Activated CD8-positive, alpha-beta memory T cell treated with anti-CD3 and anti-CD28 coated beads for 1 hour (primary cell): ENCODE measurements at places on chromosomes 6 and 20.

DNA sequence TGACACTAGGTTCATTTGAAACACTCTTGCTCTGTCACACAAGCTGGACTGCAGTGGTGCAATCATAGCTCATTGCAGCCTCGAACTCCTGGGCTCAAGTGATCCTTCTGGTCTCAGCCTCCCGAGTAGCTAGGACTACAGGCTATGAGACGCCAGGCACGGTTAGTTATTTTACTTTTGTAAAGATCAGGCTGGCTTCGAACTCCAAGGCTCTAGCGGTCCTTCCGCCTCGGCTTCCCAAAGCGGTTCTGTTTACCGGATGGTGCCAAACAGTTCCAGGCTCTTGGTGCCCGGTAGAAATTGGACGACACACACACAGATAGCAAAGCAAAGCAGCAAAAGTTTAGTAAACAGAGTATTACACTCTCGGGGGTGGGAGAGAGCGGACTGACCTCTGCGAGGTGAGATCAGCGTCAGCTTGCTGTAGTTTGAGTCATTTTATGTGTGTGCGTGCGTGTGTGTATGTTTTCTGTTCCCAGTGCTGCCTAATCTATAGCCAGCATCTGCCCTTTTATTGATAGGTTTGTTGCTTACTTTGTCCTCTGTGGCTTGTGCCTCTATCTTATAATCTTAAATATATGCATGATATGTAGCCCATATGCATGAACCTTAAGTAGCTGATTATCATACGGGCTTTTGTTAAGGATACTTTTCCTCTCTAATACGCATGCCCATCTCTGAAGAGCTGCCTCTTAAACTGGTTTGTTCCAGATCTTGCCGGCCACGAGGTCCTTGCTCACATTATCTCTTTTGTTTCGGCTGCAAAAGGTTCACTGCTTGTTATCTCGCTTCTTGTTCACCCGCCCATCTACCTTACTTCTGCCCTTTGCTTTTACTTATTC, 75.2 kb downstream of the OR2B2 start:
- DNase-seq, result no peak

DNA sequence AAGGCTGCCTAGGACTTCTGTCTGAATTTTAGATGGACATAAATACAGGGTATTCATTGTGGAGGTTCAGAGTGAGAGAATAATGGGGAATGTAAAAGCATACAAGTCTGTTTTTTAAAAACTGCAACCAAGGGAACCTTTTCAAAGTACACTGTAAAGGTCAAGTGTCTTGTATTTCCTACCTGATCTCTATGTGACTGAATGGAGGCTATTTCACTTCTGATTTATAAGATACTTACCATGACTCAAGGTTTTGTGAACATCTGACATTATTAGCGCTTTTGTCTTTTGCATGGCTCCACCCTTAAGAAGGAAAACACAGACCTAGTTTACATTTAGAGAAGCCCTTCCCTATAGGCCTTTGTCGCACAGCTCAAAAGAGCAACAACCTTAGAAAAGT, 126.5 kb downstream of the ZFAND3 start:
- DNase-seq, result no peak

DNA sequence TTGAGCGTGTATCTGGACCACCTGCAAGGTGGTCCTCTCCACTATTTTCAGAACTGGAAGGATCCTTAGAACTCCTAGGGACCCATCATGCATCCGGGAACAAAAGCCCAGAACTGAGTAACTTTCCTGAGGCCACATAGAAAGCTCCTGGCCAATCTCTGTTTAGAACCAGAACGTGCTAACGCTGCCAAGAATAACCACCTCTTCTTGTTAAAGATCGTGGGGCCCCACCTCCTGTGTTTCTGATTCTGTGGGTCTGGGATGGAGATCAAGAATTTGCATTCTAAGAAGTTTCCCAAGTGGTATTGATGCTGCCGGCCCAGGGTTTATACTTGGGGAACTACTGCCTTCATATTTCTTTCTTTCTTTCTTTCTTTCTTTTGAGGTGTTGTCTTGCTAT, 13.3 kb downstream of the CD40 start:
- DNase-seq, result no peak

- no peak for DNase-seq
These were observed 14.3 kb downstream of the STX7 start for GRCh38 chr6:132498638-132499037.

DNA sequence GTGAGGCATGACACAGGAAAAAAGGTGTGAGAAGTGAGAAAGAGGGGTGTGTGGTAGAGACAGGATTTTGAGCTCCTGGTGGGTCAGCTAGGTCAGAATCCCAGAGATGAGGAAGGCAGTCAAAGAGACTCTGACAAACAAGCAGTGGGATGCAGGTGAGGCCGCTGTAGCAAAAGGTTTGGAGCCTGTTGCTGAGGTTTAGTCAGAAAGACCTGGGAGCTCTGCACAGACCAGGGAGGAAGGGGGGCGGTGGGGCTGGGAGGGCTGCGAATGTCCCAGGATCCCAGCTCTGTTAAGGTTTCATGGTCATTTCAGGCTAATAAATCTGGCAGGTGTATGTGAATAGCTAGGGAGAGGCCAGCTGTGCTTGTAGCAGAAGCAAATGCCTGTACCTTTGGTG, 373.9 kb upstream of the SYNCRIP start:
- DNase-seq, result no peak

DNA sequence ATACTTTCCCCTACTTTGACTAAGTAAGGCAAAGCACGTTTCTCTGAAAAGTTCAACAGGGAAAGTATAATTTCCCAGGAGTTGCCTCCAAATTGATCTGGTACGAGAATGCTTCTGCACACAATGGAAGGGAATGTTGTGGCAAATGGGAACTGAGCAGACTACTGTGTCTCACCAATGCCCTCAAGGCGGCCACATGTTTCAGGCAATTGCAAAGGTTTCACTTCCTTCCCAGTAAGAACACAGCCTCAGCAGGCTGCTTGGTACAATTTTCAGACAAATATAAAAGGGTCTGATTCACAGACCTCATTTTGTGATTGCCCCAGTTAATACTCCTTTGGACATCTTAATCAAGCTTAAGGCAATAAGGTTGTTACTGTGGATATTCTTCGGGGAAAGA, 71.2 kb downstream of the KIAA0319 start:
- DNase-seq, result no peak

DNA sequence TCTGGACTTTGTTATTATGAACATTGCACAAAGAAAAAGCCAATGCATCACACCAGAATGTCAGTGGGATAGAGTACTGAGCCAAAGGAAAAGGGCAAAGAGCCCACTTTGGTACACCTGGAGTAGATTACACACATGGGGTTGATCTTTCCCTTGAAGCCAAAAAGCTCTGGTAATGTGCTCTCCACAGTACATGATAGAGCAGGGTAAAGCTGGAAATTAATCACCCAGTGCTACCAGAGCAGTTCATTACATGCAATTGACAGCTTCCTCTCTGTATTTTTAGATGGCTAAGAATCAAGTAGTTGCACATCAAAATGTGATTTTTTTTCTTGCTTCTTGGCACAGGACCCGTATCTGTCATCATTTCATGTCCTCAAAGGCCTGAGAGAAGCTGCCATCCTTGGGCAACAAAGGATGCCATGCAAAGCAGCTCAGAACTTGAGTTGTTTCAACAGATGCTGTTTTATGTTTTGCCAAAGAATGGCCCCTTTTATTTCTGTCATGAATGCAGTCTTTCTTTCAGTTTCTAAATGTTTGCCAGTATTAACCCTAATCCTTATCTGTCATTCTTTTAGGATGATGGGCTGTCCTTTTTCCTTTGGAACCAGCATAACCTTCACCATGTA, 88.1 kb downstream of the HDGFL1 start:
- no peak for DNase-seq

GRCh38 chr6:25490018-25490801, 161.8 kb upstream of the SCGN start:
- peak; percentile 31 for DNase-seq

DNA sequence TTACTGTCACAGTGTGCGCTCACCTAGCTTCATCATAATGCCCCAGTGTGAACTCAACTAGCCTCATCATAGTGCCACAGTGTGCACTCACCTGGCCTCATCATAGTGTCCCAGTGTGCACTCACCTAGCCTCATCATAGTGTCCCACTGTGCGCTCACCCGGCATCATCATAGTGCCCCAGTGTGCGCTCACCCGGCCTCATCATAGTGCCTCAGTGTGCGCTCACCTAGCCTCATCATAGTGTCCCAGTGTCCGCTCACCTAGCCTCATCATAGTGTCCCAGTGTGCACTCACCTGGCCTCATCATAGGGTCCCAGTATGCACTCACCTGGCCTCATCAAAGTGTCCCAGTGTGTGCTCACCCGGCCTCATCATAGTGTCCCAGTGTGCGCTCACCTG, 10.6 kb downstream of the TMEM242 start:
- DNase-seq, result no peak

GRCh38 chr6:129902681-129903080, 41.6 kb upstream of the TMEM244 start:
- DNase-seq, result no peak

GRCh38 chr6:111503660-111504059, 20.6 kb upstream of the REV3L start:
- DNase-seq, result no peak

DNA sequence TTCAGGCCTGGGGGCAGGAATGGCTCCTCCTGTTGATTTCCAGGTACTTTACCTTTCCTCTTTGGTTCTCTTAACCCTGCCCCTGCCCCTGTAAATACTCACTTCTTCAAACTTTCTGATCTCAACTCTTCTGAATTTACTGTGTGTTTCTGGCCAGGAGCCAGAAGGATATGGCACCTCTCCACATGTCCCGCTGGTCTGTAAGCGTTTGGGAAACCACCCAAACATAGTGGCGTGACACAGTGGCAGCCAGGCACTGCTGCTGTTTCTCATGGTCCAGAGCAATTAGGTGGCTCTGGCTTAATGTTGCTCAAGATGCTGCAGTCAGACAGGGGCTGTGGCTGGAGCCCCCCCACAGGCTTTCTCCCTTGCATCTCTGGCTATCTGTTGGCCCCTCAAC, 374.5 kb downstream of the RNGTT start:
- no peak for DNase-seq

GRCh38 chr6:56524891-56525703, 117.6 kb downstream of the DST start:
- DNase-seq, result no peak

- DNase-seq, result no peak
These were observed 39.6 kb upstream of the NOX3 start for GRCh38 chr6:155495011-155495768.

- DNase-seq, result no peak
These were observed 223.1 kb downstream of the BCAS1 start for GRCh38 chr20:53847139-53847836.

GRCh38 chr6:116568821-116569755, 2.2 kb upstream of the RWDD1 start:
- DNase-seq, result no peak

GRCh38 chr6:86331265-86331840, 606.0 kb upstream of the HTR1E start:
- DNase-seq, result no peak

DNA sequence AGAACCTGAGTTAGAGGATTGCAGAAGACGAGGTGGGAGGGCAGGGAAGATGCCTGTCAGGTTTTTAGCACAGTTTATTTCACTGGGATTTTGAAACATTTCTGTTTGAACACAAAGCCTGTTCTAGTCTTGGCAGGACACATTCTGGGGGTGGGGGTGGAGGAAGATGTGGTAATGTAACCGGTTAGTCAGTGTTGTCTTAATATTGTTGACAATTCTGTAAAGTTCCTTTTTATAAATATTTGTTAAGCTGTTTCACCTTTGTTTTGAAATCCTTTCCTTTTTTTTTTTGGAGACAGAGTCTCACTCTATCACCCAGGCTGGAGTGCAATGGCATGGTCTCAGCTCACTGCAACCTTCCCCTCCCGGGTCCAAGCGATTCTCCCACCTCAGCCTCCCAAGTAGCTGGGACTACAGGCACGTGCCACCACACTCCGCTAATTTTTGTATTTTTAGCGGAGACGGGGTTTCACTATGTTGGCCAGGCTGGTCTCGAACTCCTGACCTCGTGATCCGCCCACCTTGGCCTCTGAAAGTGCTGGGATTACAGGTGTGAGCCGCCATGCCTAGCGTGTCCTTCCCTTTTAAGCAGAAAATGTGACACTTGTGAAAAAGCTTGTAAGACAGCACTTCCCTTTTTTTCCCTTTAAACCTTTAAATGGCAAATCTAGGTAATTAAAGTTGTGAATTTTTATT, 20.2 kb downstream of the SLC9A8 start:
- DNase-seq, result no peak

DNA sequence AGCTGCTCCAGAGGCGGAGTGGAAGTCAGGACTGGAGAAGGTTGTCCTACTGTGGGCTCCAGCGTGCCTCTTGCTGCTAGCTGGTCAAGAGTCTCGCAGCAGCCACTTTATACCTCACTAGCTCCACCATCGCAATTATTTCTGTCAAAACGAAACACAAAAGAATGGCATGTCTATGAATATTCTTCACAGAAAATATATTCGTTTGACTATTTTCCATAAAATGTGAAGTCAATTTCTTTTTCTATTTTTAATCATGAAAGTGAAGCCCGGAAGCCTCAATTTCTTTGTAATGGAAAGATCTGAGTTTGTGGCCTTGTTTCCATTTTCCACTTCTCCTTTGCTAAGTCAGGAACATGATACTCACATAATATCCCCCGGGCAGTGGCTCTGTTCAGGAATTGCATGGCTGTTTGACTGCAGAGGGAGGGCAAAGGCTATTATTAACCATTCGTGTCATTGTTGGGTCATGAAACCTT, 51.7 kb downstream of the DTD1 start:
- no peak for DNase-seq

- DNase-seq, result no peak
These were observed 2.5 kb downstream of the ZSCAN26 start for GRCh38 chr6:28269492-28269891.

GRCh38 chr20:4434681-4435080, 287.0 kb upstream of the PRND start:
- no peak for DNase-seq

DNA sequence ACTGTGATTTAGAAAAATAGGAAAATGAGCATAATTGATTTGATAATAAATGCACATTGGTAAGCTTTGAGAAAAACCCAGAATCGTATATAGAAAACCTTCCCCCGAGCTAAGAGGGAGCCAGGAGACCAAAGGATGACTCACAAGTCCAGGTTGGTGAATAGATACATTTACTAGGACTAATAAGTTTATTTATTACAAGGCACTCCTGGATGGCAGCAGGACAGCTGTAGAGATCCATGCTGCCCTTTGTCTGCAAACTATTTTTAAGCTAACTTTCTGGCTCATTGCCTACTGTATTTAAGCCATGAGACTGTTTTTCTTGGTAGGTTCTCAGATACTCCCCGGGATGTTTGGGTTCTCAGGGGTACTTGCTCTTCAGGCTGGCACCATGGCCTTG, 13.4 kb downstream of the CASP8AP2 start:
- DNase-seq, result no peak

GRCh38 chr6:116847227-116847626, 18.3 kb upstream of the GPRC6A start:
- no peak for DNase-seq

GRCh38 chr6:131733376-131734016, 22.7 kb upstream of the CTAGE9 start:
- DNase-seq, result no peak

DNA sequence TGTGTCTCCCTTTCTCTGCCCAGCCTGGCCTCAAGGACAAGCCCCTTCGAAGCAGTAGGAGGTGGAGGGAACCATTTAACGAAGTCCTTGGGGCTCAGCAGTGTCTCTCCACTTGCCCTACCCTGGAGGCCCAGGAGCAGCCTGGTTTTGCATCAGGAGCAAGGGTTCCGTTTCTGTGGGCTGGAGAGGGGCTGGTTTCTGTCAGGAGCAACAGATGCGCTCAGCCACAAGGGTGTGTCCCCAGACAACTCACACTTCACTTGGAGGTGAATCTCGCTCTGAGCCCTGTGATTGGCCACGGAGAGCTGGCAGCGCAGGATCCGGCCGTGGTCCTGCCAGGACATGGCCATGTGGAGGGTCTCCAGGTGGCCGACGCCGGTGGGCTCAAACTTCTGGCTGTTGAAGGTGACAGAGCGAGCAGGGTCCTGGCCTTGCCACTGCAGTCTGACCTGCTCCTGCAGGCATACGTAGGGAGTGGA, 6.9 kb downstream of the SIGLEC1 start:
- no peak for DNase-seq
